DMS153 (cell line): ENCODE measurements at places on chromosomes 3 and 15.

GRCh38 chr3:13414040-13414729 lies 5.9 kb downstream of the NUP210 start:
- no peak for DNase-seq

GRCh38 chr15:68082735-68083134 lies 28.6 kb downstream of the PIAS1 start:
- no peak for DNase-seq

GRCh38 chr15:46921891-46922290 lies 795.4 kb upstream of the SEMA6D start:
- no peak for DNase-seq

DNA sequence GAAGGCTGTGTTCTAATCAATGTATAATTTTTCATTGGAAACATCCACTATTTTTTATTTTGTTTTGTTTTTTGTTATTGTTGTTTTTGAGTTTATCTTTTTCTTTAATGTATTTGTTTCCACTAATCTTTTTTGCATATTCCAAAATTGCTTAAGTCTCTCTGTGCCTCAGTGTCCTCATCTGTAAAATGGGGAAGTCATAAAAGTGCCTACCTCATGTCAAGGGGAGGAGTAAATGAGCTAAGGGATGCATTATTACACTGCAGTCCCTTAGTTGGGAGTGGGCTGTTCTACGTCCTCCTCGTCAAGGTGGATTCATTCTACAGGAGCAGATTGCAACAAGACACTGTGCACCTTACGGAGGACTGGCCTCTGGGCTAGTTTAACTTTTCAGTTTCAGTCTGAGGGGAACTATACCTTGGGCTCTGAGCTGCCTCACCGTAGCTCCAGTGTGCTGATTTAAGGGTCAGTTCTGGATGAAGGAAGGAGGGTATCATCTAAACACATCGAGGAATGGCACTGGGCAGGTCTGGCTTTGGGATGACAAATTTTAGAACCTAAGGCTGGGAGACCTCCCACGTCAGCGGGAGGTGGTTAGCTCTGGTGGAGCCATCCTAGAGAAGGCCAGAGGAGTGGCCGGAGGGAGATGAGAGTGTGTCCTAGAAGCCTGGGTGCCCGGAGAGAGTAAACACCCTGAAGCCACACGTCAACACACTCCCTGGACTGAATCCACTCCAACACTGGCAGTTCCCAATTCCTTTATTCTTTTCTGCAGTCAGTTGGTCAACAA lies 5.1 kb upstream of the SRP14 start:
- DNase-seq = no peak

DNA sequence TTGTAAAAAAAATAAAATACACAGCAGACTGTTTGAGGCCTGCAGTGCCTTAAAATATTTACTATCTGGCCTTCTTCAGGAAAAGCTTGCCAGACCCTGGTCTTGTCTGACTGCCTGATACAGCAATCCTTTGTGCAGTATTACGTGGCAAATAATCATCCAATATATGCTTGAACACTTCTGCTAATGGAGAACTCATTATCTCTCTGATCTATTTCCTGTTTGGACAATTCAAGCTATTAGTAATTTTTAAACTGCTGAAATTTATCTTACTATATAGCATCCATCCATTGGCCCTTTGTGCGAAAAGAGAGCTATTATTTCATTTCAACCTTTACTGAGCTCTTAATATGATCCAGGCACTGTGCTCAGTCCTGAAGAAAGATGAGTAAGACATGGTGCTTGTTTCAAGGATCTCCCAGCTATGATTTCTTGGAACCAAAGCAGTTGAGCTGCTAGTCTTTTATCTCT lies 15.9 kb downstream of the ATG7 start:
- DNase-seq = no peak

GRCh38 chr15:77013776-77014131 lies 18.8 kb downstream of the PSTPIP1 start:
- DNase-seq = no peak

GRCh38 chr3:141493184-141493583 lies 6.4 kb downstream of the RASA2 start:
- no peak for DNase-seq

DNA sequence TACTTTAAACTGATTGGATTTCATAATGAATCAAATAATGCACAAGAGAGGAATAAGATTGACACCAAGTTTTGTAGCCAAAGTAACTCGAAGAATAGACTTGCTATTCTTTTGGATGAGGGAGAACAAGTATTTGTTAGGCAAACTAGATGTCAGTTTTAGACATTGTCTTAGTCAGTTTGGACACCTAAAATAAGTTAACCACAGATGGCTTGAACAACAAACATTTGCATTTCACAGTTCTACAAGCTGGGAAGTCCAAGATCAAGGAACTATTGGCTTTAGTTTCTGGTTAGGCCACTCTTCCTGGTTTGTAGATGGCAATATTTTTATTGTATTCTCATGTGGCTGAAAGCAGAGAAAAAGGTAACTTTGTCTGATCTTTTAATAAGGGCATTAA lies 61.3 kb upstream of the OSTN start:
- no peak for DNase-seq

DNA sequence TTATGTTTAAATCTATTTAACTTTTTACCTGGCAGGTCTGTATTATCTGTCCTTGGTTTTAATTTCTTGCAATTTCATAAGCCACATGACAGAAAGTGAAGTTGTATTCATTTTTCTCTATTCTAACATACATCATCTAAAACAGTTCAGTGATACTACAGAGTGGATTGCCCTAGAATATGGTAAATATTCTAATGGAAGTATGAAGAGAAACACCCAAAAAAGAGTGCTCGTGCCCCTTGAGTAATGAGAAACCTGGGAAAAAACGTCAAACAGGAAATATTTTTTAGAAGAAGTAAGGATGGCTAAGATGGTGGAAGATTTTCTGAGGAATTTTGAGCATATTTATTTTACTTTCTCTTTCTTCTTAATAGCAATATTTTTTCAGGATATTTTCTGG lies 261.1 kb upstream of the CBLB start:
- DNase-seq = no peak

DNA sequence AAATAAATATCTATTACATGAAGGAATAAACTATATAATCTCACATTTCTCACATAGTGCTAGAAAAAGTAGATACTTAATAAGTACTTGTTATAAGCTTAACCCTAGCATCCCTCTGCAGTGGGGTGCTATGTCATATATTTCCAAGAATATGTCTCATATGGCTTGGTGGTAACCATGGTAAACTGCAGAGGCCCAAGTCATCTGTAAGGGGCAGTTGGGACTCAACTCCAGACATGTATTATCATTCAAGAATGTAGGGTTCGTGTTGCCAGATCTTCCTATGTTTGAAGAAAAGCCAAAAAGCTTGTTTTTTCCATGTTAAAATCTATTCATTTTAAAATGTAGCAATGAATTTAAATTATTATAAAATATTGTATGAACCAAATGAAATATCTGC lies 46.2 kb downstream of the ZNF385D start:
- no peak for DNase-seq

- DNase-seq = peak; percentile 55
Observed at GRCh38 chr3:169624533-169624972, 39.0 kb downstream of the MECOM start.

GRCh38 chr15:96107916-96108315 lies 222.6 kb upstream of the NR2F2 start:
- DNase-seq = no peak

GRCh38 chr3:183688874-183689273 lies 8.7 kb upstream of the YEATS2 start:
- DNase-seq = no peak

DNA sequence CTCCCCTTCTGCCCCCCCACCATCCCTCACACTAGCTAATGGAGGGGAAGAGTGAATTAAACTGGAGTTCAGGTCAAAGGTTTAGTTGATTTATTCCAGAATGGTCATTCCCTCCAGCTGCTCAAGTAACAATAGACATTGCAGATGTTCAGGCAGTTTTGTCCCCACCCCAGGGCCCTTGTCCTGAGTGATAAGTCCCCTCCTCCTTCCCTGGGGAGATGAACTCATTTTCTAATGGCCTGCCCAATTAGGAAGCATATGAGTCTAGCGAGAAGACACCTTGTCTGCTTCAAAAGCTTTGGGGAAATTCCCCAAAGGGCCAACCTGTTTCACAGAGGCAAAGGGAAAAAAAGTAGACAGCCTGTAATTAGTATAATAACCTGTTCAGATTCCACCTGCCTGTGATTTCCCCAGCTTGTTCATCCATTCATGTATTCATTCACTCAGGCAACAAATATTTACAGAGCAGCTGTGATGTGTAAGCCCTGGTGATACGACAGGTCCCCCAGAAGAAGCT lies 165.3 kb downstream of the SHQ1 start:
- peak; percentile 86 for DNase-seq

GRCh38 chr3:8366219-8366810 lies 135.3 kb upstream of the LMCD1 start:
- no peak for DNase-seq

DNA sequence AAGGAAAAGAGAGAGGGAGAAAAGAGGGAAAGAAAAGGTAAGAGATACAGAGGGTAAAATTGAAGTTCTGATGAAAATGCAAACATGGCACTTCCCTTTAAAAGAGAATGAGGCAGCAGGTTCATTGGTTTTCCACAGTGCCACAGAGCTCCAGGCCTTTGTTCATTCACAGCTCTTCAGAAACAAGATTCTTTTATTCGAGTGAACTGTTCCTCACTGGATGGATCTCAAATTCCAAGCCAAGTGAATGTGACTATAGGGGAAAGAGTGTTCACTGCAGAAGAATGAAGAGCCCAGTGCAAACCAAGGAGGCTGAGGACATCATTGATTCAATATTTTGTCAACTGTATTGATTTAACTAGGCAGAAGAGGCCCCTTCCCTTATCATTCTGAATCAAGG lies 280.3 kb upstream of the PROK2 start:
- DNase-seq = no peak

DNA sequence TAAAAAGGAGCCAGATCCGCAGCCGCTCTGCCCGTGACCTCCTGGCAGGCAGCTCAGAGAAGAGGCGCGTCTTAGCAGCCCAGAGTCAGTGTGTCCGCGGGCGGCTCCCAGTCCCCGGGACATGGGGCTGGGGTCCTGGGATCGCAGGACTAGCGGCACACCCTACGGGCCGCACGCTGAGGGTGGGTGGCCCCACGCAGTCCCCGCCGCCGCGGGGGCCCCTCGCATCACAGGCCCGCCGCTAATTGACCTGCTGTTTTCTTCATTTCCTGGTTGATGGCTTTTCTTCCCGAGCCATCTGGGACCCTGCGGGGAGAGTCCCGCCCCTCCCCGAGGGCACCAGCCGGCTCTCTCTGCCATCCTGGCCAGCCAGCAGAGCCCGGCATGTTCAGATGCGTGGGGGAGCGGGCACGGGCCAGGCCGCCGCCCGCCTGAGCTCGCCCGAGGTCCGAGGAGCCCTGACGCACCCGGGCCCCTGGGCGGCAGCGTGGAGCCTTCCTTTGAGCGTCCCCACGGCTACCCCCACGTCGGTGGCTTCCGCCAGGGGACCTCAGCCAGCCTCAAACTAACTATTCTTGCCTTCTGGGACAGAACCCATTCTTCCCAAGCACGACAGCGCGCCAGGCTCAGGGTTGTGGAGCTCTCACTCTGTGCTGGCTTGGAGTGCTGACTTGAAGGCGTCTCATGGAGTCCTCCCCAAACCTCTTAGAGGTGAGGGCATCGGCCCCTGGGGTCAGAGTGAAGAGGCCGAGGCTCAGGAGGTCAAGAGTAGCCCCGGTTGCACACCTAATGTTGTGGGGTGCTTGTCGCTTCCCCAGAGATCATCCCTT lies 34.6 kb upstream of the CACNA2D3 start:
- no peak for DNase-seq

GRCh38 chr3:115162759-115163158 lies 15.7 kb upstream of the ZBTB20 start:
- DNase-seq = no peak

DNA sequence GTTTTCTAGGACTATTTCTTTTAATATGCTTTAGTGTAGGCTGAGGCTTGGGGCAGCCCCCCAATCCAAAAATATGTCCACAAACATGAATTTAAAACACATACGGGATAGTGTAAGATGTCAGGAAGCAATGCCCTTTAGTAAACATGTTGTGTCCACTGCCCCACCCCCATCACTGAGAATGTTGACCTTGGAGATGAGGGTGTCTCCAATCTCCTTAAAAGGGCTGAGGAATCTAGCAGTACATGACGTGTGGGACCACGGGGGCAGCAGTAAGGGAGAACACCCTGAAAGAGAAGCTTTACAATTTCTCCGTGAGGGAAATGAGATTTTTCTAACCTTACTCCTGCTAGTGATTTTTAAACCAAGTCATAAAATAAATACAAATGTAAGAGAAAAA lies 84.7 kb downstream of the SQOR start:
- no peak for DNase-seq

GRCh38 chr3:31532587-31533168 lies at the start of gene STT3B:
STT3B (plus strand) TSS chr3:31532925; CDS start chr3:31532999, 74 bp downstream.
- DNase-seq = no peak

GRCh38 chr3:27628026-27628750 lies 93.9 kb downstream of the EOMES start:
- DNase-seq = no peak

GRCh38 chr3:55555873-55556618 lies 68.9 kb upstream of the WNT5A start:
- DNase-seq = no peak

GRCh38 chr3:58470363-58471024 lies 21.4 kb upstream of the KCTD6 start:
- no peak for DNase-seq

DNA sequence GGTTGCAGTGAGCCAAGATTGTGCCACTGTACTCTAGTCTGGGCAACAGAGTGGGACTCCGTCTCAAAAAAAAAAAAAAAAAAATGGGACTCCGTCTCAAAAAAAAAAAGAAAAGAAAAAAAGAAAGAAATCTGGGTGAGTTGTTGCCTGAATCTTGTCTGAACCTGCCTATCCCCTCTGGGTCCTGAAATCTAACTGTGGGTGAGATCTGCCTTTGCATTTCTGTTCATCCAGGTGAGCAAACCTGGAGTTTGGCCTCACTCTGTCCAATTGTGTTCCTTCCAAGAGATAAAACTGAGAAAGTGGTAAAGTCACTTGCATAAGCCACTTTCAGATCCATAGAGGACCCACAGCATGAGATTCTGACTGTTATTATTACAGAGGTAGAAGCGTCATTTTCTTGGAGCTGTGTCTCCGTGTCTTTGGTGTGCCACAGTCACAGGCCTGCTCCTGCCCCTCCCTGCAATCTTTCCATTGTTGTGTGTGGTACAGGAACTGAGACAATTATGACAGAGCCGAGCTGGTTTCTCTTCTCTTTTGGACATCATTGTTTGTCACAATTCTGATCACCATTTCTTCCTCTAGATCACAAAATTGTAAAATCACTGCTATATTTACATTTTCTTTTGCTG lies 235.9 kb downstream of the LPP start:
- no peak for DNase-seq

GRCh38 chr3:100748967-100749366 lies 39.7 kb downstream of the TFG start:
- DNase-seq = no peak

DNA sequence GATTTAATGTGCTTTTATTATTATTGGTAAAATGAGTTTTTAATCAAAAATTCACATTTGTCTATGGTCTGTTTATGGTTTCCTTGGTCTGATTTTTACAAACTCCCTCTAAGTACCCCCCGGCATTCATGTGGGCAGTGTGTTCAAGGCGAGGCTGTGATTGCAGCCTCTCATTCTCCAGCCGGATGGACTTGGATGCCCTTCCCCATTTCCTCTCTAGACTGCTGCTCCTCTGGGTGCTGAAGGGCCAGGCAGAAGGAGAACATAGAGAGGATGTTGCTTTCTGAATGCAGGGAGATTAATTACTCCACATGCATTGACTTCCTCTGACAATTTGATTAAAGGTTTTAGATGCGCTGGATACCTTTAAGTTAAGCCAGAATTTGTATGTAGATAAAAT lies 3.9 kb upstream of the TMC3 start:
- DNase-seq = no peak

GRCh38 chr3:73187328-73187727 lies 125.9 kb downstream of the EBLN2 start:
- no peak for DNase-seq
